ENCODE measurements at places on chromosomes 6 and 20.

DNA sequence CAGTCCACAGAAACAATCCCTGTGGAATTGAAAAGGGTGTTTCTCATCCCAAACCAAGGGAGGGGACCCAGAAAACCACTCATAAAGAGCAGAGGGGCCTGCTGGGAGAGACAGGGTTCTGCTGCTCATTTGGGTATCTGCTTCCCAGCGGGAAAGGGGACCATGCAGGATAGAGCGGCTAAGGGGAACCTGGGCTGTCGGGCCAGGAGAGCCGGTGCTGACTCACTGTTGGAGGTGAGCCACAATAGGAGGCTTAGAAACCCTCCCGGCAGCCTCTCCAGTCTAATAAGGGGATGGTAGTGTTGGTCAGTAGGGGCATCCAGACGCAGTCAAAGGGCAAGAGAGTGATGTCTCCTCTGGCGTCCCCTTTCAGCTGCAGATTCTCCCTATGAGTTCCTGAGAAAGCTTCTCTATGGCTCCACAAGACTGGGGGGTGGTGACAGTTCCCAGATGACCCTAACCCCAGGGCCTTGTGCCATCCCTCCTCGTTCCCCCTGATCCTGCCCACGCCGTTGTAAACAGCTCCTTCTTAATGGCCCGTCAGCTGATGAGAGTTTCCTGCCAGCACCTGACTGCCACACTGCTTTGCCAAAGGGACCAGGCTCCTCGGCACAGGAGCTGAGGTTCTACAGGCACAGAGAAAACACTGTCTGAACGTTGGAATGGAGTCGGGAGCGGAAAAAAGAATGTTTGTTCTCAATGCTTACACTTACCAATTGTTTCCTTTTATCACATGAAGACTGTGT is 646.1 kb upstream of the DEFB115 start:
- DNase-seq, result no peak

DNA sequence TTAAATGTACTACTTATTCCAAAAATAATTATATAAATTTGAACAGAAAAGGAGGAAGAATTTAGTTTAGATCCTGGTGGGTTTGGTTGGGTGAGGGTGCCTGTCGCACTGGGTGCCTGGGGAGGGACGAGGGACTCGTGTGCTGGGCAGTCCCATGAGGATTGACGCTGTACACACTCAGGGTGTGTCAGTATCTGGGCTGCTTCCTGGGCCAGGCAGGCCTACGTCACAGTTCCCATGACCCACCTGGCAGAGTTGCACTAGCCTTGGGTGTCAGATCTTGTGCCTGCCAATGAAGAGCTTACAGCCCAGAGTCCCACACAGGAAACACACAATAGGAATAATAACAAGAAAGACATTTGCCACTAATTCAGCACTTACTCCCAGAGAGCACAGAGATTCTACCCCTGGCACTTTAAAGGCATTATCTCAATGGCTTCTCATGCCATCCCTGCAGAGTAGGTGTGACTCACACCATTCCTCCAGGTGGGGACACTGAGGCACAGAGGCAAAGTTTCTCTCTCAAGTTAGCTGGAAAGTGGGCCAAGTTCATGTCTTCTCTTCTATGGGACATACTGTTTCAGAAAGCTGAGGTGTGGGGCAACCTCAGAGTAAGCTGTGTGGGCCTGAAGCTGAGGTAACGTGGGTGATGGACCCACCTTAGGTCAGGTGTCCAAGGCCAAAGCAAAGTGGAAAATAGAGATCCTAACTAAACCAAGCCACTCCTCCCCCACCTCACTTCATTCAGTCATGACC is 1.3 kb upstream of the SDCBP2 start:
- no peak for DNase-seq

- DNase-seq, result no peak
Measured at GRCh38 chr6:26312096-26312463, 52.9 kb upstream of the BTN3A2 start.

DNA sequence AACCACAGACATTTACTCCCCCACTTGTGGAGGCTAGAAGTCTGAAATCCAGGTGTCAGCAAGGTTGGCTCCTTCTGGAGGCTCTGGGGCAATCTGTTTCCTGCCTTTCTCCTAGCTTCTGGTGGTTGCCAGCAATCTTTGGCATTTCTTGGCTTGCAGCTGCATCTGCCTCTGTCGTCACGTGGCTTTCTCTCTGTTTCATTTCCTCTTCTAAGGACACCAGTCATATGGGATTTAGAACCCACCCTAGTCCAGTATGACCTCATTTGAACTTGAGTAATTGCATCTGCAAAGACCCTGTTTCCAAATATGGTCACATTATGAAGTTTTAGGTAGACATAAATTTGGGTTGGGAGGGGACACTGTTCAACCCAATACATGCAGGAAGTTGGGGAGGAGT is 56.2 kb upstream of the EPB41L1 start:
- DNase-seq, result no peak

DNA sequence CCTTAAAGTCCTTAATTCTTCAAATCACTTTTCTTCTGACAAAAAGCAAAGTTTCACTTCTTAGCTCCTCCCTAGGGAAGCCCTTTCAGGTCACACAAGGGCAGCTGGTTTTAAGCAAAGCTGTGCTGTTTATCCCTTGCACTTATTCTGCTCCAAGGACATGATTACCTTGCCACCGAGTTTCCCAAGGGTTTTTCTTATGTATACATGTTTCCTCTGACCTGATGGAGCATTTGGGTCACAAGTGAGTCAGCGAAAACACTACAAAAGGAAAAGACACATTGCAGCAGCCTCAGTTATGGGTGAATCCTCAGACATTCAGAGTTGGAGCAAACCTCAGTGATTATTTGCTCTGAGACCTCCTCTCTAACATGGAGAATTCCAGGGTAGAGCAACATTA is 26.6 kb upstream of the ILRUN start:
- DNase-seq, result no peak

DNA sequence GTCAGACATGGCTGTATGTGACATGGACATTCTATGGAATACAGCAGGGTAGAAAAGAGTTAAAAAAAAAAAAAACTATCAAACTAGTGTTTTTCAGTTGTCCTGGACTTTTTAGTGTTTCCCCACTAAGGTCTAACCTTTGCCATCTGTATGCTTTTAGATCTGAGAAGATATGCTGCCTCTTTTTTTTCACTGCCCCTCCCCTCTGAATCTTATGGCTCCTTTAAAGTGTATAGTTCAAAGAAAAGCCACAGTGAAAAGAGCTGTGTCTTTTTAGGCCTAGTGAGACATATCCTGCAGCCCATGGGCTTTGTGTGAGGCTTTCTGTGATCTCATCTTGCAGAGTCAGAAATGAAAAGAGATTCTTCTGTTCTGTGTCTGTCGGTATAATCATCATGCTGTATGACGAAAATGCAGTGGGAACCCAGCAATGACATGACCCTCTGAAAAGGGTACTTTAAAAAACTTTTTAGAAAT is 29.3 kb downstream of the ADGRG6 start:
- no peak for DNase-seq

- DNase-seq, result no peak
Measured at GRCh38 chr6:91171754-91172462, 585.0 kb upstream of the MAP3K7 start.

- no peak for DNase-seq
Measured at GRCh38 chr6:111237852-111238251, 150.5 kb downstream of the SLC16A10 start.

- no peak for DNase-seq
Measured at GRCh38 chr20:57397693-57398108, 6.5 kb downstream of the RBM38 start.

- no peak for DNase-seq
Measured at GRCh38 chr6:83908813-83909212, 49.3 kb downstream of the CYB5R4 start.

DNA sequence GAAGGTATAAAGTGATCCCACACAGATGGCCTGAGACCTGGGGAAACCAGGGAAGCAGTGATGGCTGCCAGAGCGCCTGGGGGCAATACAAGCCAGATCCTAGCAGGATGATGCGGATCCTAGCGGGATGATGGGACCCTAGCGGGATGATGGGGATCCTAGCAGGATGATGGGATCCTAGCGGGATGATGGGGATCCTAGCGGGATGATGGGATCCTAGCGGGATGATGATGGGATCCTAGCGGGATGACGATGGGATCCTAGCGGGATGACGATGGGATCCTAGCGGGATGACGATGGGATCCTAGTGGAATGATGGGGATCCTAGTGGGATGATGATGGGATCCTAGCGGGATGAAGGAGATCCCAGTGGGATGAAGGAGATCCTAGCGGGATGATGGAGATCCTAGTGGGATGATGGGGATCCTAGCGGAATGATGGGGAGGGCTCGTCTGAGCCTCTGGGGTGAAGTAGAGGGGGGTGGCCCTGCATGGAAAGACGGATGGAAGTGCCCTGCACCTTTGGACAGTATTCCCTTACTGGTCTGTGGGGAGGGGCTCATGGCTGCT is 44.2 kb upstream of the CDH22 start:
- DNase-seq, result no peak

DNA sequence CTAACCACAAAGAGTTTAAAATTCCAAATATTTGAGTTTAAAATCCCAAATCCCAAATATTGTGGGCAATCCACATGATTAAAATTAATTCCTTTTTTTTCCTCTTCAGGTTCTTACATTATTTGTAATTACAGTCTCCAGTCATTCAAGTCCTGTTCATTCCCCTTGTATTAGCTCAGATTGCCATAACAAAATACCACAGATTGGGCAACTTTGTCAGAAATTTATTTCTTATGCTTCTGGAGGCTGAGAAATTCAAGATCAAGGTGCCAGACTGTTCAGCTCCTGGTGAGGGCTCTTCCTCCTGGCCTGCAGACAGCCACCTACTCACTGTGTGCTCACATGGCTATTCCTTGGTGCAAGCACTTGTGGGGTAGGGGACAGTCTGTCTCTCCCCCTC is 105.5 kb downstream of the ARMC2 start:
- DNase-seq, result no peak

DNA sequence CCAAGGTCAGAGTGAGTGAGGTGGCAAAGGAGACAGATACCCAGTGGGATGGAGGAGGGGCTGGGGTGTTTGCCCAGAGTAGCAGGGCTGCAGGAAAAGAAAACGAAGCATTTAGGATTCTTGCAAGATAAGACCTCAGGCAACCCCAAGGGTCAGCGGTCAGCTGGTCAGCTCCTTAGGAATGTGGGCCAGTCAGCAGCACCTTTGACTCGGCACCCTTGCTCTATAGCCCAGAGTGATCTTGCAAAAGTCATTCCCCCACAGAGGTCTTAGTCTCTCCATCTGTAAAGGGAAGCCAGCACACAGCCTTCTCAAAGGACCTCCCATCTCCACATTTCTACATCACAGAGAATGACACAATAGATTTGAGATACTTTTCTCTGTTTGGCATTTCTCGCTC is 56.7 kb downstream of the VEGFA start:
- DNase-seq, result no peak

DNA sequence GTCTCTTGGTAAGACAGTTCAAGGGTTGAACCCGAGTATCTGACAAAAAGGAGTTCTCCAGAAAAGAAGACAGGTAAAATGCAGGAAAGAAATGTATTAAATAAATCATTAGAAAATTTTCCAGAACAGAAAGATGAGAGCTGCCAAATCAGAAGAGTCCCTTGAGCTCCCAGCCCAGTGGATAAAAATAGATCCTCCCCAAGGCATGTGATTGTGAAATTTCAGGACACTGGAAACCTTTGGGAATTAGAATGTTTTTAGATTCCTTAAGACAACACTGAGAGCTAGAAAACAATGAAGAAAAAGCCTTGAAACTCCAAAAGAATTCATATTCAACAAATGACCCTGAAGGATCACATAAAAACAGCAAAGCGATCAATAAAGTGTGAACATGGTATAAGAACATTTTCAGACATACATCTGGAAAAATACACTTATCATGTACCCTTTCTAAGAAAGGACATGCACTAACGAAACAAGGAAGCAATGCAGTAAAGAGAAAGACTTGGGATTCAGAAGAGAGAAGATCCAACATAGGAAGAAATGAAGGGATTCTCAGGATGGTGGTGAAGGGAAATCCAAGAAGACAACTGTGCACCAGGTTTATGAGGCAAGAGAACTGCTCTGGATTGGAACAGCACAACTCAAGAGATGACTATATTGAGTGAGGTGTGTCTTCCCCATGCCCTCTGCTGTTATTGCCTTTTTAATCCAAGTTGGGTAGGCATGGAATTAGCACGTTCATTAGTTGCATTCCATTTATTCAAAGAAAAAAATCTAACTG is 390.4 kb downstream of the SYNE1 start:
- no peak for DNase-seq

DNA sequence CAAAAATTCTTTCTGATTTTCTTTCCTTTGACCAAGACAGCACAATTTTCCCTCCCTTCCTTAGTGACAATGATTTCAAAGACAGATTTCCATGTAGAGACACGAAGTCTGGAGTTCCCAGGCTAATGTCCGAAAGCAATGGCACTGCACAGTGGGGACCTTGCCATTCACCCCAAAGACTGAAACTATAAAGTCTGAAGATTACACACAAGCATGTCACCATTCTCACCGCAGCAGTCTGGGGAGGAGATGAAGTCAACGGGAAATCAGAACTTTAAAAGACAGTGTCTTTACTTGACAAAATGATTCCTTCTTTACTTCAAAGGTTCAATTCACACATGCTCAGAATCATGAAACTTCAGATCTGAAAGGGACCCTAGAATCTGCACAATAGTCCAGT is 8.3 kb downstream of the B4GALT5 start:
- DNase-seq, result no peak
